ENCODE measurements at places on chromosomes 7 and 10.
A peak's percentile ranks its signal among the peaks of the same experiment; 100 is the strongest.

DNA sequence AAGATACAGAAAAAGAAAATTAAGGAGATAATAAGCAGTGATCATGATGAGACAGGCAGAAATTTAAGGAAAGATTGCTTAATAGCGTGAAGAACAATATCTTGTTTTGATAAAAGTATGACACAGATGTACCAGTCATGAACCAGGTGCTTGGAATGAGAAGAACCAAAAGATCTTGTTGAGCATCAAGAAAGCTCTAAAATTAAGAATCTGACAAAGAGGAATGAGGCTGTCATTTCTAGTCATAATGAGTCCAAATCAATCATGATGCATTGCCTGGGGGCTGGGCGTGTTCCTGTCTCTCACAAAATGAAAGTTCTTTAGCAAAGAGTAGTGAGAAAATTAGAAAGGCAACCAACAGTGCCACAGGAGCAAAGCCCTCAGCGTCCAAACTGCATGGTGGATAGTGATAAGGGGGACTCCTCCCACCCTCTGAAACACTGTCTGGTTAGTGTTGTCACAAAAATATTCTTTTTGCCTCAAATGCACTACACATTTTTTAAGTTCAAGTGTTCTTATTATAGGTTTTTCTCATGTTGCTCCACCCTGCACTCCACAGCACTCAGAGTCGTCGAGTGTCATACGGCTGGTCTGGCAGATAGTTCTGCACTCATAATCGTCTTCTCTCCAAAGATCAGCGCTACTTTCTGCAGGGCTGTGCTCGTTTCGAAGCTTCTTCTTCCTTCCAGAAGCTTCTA lies 439.6 kb downstream of the TNS3 start:
- DNase-seq, result no peak

DNA sequence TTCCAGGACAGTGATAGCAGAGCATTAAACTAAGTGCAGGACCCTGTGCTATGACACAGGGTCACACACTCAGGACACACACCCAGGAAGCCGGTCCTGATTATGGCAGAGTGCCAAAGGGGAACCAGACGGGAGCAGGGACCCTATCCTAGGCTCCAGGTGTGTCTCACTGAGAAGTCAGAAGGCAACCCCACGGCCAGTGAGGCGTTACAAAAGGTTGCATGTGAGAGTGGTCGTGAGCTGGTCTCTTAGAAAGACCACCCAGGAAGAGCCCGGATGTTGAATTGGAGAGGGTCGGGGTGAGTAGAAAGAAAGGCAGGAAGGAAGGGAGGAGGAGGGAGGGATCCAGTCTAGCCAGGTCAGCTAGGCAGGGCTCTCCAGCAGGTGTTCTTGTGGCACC lies 31.0 kb downstream of the FRMPD2 start:
- no peak for DNase-seq

DNA sequence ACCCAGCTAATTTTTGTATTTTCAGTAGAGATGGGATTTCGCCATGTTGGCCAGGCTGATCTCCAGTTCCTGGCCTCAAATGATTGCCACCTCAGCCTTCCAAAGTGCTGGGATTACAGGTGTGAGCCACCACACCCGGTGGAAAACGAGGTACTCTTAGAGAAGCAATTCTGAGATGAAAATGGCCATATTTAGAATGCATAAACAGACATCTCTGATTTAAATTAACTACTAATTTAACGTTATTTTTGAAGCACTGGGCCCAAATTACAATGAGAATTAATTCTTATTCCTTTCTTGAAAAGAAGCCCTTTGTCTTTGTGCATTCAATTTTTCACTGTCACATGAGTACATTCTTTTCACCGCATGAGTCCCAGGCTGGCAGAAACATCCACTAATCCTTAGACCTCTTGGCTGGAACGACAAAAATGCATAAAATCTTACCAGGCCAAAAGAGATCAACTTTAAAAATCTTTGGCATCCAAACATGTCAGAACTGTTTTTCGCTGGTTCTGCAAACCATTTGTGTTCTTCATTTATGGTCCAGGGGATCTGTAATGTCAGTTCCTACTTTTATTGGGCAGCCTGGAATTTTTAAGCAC lies 60.1 kb upstream of the CAPZA2 start:
- no peak for DNase-seq

DNA sequence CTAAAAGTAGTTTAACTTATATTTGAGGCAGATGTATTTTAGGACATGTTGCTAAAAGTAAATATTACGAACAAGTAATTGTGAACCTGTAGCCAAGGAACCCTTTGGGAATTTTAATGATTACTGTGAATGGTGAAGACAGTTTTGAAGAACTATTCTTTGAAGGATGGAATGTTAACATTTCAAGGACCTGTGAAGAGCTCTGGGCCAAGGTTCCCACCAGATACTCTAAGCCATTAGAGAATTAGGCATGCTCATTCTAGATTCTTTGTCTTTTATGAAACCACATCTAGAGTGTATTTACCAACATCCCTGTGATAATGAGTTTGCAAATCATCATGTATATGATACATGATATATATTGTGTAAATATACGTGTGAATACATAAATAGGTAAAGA lies 99.8 kb downstream of the SEPTIN7 start:
- no peak for DNase-seq

- no peak for DNase-seq
Measured at GRCh38 chr10:20100171-20100570, 283.9 kb downstream of the PLXDC2 start.

DNA sequence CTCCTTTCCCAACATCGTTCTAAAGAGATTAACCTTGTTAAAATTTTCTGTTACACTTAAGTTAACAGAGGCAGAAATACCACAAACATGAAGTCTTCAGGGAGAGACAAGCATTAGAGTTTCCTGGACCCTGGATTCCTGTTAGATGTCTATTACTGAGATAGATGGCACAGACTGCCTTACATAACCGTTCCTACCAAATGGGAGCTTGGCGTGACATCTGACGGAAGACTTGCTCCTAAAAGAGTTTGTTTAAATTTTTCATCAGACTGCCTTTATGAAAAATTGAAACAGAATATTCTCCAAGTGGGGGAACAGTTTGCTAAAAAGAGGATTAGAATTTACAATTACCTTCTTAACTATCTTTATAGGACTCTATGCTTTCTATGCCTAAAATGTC lies 22.7 kb downstream of the ANK3 start:
- DNase-seq, result no peak

DNA sequence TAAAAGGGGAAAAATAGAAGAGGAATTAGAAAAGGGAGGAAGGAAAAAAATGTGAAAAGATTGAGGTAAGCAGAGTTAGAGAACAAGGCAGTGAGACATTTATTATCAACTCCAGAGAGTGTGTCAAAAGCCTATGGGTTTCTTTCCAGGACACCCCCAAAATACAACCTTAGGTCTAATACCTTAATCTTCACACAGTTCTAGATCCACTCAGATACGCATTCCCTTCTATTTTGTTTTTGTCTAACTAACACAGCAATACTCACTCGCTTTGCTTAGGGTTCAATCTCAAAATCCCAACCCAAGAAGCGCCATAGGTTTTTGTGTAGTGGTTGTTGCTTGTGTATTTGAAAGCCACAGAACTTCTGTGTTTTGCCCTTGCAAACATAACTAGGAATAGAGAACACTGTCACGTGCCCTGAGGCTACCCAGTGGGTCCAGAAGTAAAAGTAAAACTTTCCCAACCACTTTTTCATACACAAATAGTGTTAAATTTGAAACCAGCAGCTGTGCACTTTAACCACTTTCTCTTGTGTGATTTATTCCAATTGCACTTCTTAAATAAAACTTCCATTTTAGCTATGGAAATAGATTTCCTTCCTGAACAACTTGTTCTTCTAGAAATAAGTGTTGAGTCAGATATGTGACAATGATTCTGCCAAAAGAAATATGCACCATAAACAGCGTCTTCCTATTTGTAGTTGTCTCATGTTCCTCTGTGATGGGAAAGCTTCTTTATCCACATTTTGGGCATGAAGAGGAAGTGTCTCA lies 414.7 kb upstream of the GHITM start:
- DNase-seq, result no peak

- no peak for DNase-seq
Measured at GRCh38 chr10:129863201-129863663, 100.8 kb downstream of the EBF3 start.

DNA sequence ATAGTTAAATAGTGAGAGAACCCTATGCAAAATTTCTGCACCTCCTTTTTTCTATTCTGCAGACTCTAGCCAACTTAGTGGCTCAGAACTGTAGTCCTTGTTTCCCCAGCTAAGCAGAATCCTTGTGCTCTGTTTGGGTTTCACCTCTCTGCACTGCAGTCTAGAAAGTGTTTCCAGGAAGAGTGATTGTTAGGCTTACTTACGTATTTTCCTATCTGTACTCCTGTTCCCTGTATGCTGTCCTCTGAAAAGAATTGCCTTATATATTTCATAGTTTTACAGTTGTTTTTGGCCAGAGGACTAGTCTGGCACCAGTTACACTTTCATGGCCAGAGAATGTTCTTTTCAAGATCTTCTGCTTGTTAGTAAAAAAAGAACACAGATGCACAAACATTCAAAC lies 154.6 kb upstream of the POT1 start:
- no peak for DNase-seq

DNA sequence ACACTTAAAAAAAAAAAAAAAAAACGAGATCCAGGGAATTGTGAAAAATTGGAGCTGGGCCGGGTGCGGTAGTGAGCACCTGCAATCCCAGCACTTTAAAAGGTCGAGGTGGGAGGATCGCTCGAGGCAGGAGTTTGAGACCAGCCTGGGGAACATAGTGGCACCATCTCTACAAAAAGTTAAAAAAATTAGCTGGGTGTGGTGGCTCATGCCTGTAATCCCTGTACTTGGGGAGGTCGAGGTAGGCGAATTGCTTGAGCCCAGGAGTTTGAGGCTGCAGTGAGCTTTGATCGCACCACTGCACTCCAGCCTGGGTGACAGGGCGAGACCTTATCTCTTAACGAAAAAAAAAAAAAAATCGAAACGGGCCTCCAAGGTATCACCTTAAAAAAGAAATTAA lies 2.0 kb downstream of the CLDN4 start:
- DNase-seq, result no peak

DNA sequence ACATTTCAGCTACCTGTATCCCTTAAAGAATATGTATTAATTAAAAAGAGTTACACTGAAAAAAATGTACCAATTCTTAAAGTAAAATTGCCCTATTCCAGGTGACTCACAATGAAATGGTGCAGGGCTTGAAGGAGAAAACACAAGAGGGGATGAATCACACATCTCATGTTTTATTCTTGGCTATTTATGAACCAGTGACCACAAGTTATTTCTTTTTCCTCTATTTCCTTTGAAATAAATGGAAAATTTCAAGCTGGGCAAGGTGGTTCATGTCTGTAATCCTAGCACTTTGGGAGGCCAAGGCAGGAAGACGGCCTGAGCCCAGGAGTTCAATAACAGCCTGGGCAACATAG lies 106.8 kb downstream of the UBE2H start:
- DNase-seq, result no peak

DNA sequence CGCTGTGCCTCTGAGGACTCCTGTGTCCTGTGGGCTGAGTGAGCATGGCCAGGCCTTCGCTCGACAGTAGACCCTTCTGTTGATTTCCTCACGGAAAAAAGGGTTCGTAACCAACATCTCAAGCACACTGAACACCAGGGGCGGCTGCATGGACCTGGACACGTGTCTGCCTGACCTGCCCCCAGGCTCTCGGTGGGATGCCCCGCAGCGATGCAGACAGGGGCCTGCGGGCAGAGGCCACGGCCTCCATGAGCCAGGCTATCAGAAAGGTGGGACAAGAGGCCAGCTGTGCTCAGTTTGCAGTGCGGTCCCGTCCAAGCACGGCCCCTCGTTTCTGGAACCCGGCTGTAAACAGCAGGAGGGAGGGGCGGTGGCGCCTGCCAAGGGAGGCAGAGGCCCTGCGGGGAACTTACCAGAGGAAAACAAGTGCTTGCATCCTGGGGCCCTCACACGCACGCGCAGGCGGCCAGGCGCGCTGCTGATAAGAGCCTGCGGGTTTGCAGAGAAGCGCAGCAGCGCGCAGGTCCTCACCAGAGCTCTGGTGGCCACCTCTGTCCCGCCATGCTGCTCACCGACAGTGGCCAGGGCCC lies 10.6 kb downstream of the GPR146 start:
- peak; percentile 29 for DNase-seq

- DNase-seq, result no peak
Measured at GRCh38 chr10:116882639-116883038, 33.3 kb downstream of the ENO4 start.

GRCh38 chr7:151204383-151205032 lies 5.8 kb downstream of the H2BK1 start:
- no peak for DNase-seq

DNA sequence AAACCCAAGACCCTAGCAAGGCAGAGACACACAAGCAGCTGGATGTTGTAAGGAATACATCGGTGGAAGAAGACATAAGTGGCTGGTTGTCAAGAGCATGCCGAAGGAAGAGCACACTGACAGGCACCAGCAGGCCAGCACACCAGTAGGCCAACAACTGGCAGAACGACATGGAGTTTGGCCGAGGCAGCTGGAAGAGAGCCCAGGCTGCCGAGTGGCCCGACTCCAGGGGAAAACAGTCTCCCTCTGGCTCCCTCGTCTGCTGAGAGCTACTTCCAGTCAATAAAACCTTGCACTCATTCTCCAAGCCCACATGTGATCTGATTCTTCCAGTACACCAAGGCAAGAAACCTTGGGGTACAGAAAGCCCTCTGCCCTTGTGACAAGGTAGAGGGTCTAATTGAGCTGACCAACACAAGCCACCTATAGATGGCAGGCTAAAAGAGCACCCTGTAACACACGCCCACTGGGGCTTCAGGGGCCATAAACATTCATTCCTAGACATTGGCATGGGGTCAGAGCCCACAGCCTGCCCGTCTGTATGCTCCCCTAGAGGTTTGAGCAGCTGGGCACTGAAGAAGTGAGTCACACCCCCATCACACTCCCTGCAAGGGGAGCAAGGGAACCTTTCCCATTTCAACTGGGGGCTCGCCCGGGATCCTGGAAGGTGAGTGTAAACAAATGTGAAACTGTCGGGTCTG lies 14.7 kb upstream of the TNS3 start:
- no peak for DNase-seq

GRCh38 chr7:143303733-143304132 lies 12.2 kb upstream of the CLCN1 start:
- no peak for DNase-seq

- no peak for DNase-seq
Measured at GRCh38 chr7:135246191-135246825, 12.7 kb downstream of the STRA8 start.

DNA sequence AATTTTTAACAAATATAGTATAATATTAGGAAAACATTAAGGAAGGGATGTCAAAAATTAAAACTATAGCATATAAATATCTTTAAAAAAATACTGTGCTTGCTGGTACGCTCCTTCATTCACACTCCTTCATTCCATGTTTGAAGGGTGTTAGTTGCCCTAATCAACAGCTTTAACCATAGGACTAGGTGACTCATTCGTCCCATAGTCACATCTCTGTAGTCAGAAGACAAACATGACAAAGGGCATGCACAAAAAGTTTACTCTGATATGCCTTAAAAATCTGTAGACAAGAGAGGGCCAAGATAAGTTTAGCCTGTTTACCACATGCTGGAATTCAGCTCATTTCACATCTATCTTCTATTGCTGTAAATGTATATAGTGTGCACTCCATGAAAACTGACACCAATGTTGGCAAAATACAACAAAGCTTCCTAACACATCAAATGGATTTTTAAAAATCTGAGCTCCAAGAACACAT lies 646 bp downstream of the FAM13C start:
- DNase-seq, result no peak

GRCh38 chr7:74051629-74052410 lies 23.8 kb downstream of the ELN start:
- no peak for DNase-seq

GRCh38 chr7:7329326-7329725 lies 147.0 kb downstream of the C1GALT1 start:
- DNase-seq, result no peak

- DNase-seq, result no peak
Measured at GRCh38 chr7:44076101-44076895, 6.0 kb downstream of the POLM start.

GRCh38 chr10:81065474-81065873 lies 527.8 kb downstream of the SH2D4B start:
- no peak for DNase-seq

Measured in activated T-helper 1 cell treated with Interleukin-2 at 50 U/mL for 16 hours (primary cell).